Stimulated activated CD8-positive, alpha-beta memory T cell treated with anti-CD3 and anti-CD28 coated beads, Interleukin-7, amount 100 ng/mL, for 1 hour (primary cell): ENCODE measurements at places on chromosomes 4 and X.

- DNase-seq: no peak
Observed at GRCh38 chr4:169159624-169160171, 111.1 kb downstream of the SH3RF1 start.

DNA sequence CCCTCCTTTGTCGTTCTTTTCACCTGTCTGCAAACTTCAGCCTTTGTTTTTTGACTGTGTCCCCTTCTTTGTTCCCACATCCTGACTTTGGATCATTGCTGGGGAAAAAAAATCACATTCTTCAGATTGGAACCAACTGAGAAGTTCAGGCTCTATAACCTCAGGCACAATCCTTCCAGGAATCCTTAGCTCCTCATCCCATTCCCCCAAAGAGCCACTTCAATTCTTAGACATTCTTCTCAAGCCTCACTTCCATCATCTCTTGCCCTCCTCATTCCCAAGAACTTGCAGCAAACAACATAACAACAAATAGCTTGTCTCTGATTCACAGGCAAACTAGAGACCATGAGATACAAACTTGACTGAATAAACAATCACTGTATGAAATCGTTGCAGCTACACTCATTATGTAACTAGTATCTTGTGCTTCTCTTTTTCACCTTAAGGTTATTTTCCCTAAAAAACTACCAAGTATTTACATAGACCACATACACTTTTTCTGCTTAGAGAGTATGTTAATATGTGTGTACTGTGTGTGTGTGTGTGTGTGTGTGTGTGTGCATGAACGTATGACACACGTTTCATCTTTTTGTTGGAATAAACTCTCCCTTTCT is 26.4 kb upstream of the PGM2 start:
- no peak for DNase-seq

GRCh38 chrX:38877366-38877765 is 76.1 kb downstream of the MID1IP1 start:
- DNase-seq: no peak

DNA sequence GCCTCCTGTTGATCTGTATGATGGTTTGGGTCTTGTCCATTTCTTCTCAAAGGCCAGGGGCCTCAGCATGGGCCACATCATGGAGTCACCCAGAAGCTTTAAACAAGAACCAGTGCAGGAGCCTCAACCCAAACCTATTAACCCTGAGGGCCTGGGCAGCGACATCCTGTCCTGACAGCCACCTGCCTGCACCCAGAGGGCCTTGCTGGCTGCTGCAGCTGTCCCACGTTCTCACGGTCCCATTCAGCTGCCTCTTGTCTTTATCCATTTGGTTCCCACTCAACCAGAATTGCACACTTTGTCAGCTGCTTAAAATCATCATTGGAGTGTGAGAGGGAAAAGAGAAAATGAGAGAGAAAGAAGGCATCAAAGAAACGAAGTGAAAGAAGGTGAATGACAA is 21.6 kb downstream of the C4orf50 start:
- no peak for DNase-seq

DNA sequence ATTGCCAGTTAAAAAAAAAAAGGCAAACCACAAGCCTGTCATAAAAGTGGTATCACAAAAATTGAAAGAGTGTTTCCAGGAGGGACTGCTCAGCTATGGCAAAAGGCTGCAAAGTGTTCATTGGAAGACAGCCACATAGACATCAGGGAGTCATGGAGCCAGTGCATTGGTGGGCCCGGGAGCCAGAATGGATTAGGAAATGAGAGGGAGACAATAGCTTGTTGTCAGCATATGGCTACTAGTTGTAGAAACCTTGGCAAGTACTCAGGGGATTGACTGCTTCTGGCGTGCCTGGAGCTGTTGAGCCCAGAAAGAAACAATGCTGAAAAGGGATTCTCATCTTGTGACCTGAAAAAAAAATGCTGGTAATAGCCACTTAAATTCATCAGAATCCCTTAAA is 5.0 kb downstream of the GAR1 start:
- DNase-seq: no peak

DNA sequence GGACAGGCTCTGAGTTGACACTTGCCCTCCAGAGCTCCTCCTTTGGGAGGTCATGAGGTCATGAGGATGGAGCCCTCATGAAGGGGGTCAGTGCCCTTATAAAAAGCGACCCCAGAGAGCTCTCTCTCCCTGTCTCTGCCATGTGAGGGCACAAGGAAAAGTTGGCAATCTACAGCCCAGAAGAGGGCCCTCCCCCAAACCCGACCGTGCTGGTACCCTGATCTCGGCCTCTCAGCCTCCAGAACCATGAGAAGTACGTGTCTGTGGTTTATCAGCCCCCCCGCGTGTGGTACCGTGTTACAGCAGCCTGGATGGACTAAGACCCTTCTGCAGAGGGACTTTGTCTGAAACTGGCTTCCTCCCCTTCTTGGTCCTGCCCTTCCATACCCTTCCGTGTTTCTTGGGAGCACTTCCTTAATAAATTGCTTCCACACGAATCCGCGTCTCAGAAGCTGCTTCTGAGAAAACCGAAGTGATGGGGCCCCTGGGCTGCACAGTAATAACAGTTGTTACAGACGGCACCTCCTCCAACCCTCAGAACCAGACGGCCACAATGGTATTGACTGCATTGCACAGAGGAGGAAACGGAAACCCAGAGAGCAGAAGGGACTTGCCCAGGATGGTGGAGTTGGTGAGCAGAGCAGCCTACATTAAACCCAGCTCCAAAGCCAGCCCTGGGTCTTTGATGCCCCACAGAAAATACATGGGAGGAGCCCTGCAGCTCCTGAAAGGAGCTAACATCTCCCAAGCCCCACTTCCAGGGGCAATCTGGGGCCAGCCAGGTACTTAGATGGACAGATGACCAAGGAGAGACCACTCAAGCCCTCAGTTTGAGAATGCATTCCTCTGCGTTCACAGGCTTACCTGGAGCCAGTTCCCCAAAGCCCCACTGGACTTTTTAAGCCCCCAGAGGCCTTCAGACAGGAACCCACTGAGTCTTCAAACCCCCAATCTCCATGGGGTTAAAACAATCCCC is 242.7 kb downstream of the BCOR start:
- DNase-seq: peak; percentile 39

DNA sequence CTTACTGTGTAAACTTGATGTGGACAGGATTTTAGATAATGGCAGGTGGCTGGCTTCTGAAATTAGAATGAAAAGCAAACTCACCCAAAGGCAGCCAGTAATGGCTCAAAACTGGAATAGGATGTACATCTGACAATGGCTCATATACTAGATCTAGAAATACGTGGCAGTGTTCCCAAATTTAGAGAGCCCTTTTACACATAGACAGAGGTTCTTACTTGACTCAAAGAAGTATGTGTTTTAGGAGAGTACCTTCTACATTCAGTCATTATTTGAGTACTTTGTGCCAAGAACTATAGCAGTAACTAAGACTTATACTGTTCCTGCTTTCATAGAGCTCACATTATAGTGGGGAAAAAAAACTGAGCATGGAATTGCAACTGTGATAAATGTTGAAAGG is 48.0 kb downstream of the UBE2K start:
- no peak for DNase-seq

- no peak for DNase-seq
Observed at GRCh38 chr4:6008092-6008551, 10.1 kb downstream of the C4orf50 start.

GRCh38 chr4:135124196-135124595 is 922.6 kb upstream of the PABPC4L start:
- no peak for DNase-seq

DNA sequence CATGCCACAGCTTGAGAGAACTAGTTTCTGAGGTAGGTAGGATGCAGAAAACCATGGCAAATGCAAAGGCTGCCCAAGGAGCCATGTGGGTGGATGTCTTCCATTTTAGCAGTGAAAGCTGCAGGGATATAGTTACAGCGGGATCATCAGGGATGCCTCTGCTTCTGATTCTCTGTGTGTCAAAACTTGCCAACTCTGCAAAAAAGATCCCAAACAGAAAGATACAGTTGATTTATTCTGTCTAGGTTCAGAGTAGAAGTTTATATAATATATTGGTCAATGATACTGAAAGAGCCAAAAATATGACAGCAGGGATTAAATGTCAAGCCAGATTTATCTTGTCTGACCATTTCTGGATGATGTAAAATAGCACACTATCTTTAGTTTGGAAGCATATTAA is 42.4 kb upstream of the SFRP2 start:
- no peak for DNase-seq

GRCh38 chr4:48493452-48494100 is 3.5 kb downstream of the ZAR1 start:
- DNase-seq: no peak

DNA sequence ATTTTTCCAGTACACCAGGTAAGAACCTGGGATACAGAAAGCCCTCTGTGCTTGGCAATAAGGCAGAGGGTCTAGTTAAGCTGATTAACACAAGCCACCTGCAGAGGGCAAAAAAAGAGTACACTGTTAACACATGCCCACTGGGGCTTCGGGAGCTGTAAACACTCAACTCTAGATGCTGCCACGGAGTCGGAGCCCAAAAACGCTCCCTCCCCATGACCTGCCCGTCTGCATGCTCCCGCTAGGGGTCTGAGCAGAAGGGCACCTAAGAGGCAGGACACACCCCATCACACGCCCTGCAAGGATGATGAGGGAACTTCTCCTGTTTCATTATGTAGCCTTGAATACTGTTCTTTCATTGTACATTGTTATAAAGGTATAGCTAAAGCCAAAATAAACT is 715.6 kb upstream of the AADAT start:
- DNase-seq: no peak

DNA sequence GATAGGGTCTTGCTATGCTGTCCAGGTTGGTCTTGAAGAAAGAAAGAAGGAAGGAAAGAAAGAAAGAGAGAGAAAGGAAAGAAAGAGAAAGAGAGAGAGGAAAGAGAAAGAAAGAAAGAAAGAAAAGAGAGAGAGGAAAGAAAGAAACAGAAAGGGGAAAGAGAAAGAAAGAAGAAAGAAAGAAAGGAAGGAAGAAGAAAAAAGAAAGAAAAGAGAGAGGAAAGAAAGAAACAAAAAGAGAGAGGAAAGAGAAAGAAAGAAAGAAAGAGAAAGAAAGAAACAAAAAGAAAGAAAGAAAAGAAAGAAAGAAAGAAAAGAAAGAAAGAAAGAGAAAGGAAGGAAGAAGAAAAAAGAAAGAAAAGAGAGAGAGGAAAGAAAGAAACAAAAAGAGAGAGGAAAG is 95.8 kb upstream of the SHOX start:
- DNase-seq: no peak

GRCh38 chr4:61195101-61195500 is 5.0 kb upstream of the ADGRL3 start:
- no peak for DNase-seq

DNA sequence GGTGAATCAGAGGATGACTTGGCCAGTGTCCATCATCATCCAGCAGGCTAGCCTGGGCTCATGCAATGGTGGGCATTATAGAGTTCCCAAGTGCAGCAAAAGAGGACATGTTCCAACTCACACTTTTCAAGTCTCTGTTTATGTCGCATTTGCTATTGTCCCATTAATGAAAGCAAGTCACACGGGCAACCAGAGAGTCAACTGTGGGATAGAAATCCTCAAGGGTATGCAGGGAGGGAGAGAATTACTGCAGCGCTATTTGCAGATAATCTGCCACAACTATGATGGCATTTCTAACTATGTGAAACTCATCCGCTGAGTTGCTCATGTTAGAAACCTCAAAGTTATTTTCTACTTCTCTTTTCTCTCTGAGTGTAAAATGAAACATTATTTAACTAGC is 78.5 kb upstream of the TAB3 start:
- no peak for DNase-seq

GRCh38 chrX:41108463-41109205 is 23.4 kb downstream of the USP9X start:
- DNase-seq: no peak

GRCh38 chr4:105650190-105650589 is 58.3 kb downstream of the INTS12 start:
- no peak for DNase-seq

GRCh38 chr4:85569730-85570299 is 94.9 kb downstream of the ARHGAP24 start:
- DNase-seq: no peak

DNA sequence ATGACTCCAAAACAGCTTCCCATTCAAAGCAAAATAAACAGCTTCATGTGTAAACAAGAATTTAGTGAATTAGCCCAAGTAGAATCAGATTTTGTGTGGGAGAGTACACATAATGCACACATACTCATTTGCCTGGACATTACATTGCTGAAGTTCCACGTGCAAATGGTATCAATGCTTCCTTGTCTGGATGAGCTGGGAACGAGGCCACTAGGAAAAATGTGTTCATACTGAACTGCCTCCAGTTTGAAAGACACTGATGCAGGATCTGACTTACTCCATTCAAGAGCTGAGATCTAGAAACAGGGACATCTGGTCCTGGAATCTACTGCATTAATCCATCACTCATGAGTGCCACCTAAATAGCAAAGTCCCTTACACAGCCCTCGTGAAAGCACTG is 228.0 kb downstream of the APBB2 start:
- DNase-seq: no peak

GRCh38 chr4:74190332-74190731 is 32.4 kb downstream of the MTHFD2L start:
- DNase-seq: no peak

DNA sequence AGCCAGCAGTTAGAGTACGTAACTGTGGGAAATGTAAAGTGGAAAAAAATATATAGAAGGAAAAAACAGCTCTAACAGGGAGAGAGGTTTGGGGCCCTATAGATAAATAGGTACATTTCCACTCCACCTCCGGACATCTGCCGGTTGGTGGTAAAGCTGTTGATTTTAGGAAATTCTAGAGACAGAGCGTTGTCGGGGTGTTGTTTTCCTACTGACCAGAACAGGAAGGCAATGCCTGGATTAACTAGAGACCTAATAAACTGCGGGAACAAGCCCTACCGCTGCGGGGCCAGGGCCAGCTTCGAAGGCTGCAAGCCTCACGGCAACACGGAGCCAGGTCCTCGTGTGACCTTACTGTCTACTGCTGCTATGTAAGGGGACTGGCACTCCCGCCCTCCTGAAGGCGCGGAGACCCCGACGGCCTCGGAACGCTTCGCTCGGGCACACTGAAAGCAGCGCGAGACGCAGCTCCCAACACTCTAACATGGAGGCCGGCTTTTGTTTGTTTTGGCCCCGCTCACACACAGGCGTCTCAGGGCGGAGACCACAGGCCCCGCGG is 702 bp upstream of the CDKN2AIP start:
- DNase-seq: no peak

DNA sequence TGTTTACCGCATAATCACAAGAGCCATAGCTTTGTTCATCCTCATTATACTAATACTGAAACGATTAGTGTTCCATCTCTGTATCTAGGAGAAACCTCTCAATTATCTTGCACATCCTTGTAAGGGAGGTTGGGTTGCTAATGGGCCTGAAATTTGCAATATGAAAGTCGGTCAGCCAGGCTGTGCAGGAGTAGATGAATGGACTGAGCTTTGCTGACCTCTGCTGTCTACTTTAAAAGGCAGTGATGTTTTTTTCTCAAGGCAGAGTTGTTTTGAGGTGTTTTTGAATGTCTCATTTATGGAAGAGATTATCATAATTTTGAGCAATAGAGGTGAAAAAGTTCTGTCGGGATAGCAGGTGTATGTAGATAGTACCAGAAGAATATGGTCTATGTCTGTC is 47.9 kb upstream of the LINC00632 start:
- DNase-seq: no peak
